ENCODE measurements at places on chromosomes 3 and 15. TPM values are rescaled to one million over a fixed set of nuclear protein-coding genes. Genes with fewer than 3 reads are reported as not detected.

CADM2 gene
- not detected for total RNA-seq

- H3K4me3 ChIP-seq: no peak overlapping the region
- H3K4me1 ChIP-seq: peaks cover 34% of the 10 kb centered on the region
- DNase-seq: no peak
- no peaks in the 10 kb centered on the region for H3K27me3 ChIP-seq
- no peak overlapping the region for H3K27ac ChIP-seq
- H3K36me3 ChIP-seq: peaks cover 3% of the 10 kb centered on the region
Measured at GRCh38 chr15:85475317-85475701, 94.9 kb downstream of the AKAP13 start.

MUC20 gene
- 1.2 TPM for total RNA-seq

NR2E3 gene
- total RNA-seq: not detected
